ENCODE measurements at places on chromosomes 12 and 14.

DNA sequence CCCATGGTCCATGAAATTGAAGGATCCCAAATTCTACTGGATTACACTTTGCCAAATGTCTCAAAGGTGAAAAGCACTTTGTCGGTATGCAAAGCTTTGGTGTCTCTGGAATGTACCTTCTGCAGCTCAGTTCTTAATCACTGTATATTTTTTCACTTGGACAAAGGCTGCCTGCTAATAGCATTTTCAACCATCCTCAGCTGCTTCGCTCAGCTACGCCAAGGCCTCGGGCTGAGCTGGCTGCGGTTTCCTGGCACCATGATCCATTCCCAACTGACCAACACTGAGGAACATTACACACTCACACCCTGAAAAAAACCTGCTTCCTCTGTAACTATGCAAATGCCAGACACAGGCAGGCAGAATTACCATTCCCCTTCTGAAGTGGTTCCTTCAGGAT lies 335.2 kb downstream of the DPF3 start:
- no peak for DNase-seq

GRCh38 chr14:94650806-94651805 lies 38.9 kb downstream of the SERPINA3 start:
- no peak for DNase-seq

DNA sequence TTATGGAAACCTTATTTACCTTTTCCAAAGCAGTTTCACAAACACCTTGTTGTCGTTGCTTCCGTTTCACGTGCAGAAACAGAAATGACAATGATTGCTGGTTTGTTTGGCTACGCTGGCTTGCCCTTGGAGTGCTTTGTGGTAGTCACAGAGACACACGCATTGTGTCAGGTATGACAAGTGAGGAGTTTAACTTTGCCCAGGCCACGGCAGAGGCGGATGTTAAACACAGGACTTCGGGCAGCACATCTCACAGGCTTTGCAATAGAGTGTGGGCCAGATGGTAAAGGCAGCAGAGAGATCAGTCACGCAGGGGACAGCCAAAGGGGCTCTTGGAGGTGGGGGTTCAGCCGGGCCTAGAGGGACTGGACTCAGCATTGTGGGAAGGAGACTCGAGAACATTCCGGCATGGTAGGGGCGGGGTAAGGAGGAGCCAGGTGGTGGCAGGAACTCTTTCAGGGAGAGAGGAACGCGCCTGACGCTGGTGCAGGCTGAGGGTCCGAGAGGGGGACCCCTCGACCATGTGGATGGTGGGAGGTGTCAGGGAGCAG lies 59.8 kb upstream of the KCNA1 start:
- no peak for DNase-seq

- no peak for DNase-seq
Measured at GRCh38 chr12:116710370-116711150, 27.3 kb downstream of the SPRING1 start.

DNA sequence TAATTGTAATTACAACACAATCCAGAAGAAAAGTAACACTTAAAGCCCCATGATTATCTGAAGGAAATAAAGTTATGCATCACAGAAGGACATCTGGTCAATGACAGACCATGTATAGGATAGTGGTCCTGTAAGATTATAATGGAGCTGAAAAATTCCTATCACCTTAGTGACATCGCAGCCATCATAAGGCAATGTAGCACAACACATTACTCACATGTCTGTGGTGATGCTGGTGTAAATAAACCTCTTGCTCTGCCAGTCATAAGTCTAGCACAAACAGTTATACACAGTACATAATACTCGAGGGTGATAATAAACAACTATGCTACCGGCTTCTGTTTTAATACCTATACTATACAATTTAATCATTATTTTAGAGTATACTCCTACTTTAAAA lies 11.2 kb downstream of the ATG2B start:
- DNase-seq, result no peak

DNA sequence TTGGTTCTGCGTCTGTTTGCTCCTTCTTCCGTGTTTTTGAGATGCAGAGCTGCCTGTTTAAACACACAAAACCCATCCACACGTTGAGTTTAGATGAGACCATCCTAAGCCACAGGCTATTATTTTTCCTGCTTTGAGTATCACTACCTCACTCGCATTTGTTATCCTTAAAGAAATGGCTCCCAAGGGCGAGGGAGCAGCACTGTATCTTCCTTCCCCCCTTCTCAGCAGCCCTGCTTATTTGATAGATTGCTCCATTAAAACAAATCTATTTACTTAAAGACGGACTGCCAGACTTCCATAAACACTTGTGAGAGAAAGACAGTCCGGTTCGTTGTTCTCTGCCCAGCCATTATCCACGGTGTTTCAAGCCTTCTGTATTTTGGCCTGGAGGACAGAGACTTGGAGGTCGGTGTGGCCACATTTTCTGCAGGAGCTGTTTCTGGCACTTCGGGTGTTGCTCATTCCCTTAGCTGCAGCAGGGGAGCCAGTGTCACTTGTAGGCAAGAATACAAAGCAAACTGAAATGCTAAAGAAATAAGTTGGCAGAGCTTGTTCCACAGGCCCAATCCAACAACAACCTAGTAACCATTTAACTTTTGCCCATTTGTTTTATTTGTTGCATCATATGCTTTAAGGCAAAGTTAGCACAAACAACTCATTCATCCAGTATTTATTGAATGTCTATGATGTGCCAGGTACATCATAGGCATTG lies 275.4 kb downstream of the TTC6 start:
- no peak for DNase-seq

DNA sequence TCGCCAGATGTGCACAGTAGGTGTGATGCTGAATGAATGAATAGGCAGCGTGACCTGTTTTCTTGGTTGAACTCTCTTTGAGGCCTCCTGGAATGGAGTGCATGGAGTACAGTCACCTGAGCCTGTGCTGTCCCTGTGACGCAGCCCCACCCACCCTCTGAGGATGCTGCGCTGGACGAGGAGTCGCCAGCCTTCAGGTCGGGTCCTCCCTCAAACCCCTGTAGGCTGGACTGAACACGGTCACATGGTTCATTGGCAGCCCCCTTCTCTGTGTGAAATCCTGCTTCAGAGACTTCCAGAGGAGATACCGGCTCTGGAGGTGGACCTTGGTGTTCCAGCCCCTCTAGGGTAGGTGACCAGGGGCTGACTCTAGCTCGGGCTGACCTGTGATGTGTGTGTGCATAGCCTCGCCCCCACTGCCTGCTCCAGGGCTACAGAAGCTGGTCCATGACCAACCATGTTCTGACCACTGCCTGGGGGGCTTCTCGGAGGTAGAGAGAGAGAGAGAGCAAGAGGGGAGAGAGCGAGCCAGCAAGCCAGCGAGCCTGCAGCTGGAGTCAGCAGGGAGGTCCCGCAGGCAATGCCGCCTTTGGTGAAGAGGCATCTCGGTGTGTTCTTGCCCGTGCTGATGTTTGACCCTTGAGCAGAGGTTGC lies 158.0 kb upstream of the RTL1 start:
- DNase-seq, result no peak

- DNase-seq, result no peak
Measured at GRCh38 chr14:73786636-73787485, 64.8 kb upstream of the PTGR2 start.

GRCh38 chr14:37483672-37484071 lies 111.4 kb downstream of the FOXA1 start:
- DNase-seq, result no peak

- no peak for DNase-seq
Measured at GRCh38 chr12:123115409-123116121, 35.3 kb downstream of the PITPNM2 start.

GRCh38 chr12:18275981-18276380 lies 14.7 kb downstream of the PIK3C2G start:
- no peak for DNase-seq

DNA sequence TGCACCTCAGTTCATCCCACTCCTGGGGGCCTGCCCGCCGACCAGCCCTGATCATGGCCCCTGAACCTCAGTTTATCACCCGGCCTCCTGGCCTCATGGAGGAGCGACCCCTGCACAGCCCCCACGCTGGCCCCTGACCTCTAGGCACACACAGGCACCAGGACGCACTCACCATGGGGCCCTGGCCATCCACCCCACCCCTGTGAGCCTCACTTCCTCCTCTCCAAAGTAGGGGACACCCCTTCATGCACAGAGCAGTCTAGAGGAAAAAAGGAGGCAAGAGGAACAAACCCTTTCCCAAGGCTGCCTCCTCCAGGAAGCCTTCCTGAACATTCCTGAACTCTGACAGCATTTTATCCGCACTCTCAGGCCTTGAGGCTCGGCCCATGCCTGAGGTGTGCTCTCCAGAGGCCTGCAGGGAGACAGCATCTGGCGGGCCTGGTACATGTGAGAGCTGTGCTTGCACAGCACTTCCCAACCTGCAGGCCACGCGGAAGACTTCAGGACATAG lies 39.4 kb downstream of the CCNK start:
- no peak for DNase-seq

- peak; percentile 15 for DNase-seq
Measured at GRCh38 chr12:110776410-110776809, 33.7 kb upstream of the PPP1CC start.

DNA sequence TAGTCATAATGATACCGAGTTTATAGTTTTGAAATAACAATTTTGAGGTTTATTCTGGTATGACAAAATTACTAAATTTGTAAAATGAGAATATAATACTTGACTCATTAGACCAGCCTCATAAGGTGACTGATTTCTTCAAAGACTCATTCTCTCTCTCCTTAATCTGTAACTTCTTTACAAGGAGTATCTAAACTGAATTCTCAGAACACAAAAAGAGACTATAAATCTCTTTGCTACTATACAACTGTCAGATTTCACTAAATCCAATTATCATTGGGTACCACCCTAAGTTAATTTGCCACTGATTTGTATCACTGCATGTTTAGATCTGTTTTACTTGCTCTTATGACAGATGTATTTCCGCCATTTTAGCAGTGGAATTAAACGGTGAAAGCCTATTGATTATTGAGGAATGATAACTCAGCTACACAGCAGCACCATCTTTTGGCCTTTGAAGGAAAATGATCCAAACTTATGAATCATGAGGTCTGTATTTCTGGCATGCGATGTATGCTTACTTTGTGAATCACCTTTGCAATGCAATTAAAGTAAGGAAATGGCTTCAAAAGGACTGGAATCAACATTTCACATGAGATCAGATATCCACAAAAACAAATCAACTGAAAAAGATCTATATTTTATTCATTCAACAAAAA lies 161.2 kb downstream of the RERGL start:
- DNase-seq, result peak; percentile 2

GRCh38 chr14:58947814-58948445 lies 240.5 kb upstream of the DAAM1 start:
- no peak for DNase-seq

Measured in iPS DF 19.7 (cell line).